Fibroblast of skin of abdomen (primary cell): ENCODE measurements at places on chromosomes 4 and X.
A peak's percentile ranks its signal among the peaks of the same experiment; 100 is the strongest.

GRCh38 chr4:87882321-87882720, 49.6 kb downstream of the MEPE start:
- peak; percentile 16 for DNase-seq

GRCh38 chrX:10548688-10549087, 71.7 kb downstream of the MID1 start:
- no peak for DNase-seq

DNA sequence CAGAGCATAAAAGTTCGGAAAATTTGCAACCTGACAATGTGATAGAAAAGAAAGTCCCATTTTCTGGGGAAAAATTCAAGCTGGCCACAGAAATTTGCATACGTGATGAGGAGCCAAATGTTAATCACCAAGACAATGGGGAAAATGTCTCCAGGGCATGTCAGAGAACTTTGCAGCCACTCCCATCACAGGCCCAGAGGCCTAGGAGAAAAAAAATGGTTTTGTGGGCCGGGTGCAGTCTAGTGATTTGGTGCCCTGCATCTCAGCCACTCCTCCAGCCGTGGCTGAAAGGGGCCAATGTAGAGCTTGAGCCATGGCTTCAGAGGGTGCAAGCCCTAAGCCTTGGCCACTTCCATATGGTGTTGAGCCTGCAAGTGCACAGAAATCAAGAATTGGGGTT, 71.2 kb downstream of the CHRNA9 start:
- DNase-seq, result no peak

DNA sequence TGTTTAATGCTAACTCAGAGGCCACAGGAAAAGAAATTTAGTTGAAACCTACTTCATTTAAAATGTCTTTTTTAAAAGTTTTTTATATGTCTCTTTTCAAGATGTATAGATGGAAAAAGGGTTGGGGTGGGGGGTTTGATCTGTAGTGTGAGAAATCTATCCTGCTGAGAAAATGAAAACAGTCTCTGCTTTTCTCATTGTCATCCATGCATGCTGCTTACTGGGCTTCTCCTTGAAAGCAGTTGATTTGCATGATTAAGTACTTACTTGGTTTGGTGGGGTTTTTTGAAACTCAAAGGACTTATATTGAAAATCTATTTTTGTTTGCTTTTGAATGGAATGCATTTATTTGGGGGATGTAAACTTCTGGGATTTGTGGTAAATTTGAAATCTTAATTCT, 313.6 kb upstream of the DKK2 start:
- DNase-seq, result no peak

DNA sequence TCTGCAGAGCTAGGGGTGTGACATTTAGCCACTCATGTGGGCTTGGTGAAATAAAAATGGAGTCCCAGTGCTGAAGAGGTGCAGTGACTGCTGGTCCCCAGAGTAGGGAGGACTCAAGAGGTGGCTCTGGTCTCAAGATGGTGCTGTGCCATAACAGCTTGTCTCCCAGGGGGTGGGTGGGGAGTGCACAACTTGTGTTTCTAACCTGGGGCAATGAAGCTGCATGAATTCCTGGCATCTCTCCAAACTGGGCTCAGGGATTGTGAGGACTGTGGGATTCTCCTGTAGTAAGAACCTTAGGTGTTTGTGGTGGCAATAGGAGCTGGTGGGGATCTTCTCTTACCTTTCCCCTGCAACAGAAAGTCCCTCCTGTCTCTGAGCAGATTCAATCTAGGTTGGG, 278.9 kb upstream of the SFRP2 start:
- DNase-seq, result no peak

GRCh38 chrX:77639820-77640219, 146.2 kb downstream of the ATRX start:
- DNase-seq, result no peak

DNA sequence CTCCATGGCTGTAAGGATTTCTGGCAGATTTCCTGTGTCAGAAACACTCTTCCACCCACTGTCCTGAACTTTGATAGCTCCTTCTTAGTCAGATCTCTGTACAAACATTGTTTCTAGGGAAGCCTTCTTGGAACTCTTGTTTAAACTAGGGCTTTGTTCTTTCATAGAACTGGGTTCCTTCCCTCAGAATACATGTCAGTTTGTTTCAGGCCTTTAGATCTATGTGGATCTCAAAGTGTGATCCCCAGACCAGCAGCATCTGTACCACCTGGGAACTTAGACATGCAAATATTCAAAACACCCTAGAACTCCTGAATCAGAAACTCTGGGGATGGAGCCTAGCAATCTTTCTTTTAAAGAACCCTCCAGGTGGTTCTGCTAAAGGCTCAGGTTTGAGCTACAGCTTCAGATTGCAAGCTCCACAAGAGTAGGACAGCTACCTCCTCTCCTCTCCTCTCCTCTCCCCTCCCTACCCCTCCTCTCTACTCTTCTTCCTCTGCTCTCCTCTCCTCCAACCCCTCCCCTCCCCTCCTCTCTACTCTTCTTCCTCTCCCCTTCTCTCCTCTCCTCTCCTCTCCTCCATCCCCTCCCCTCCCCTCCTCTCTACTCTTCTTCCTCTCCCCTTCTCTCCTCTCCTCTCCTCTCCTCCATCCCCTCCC, 12.7 kb downstream of the RASSF6 start:
- DNase-seq, result no peak

DNA sequence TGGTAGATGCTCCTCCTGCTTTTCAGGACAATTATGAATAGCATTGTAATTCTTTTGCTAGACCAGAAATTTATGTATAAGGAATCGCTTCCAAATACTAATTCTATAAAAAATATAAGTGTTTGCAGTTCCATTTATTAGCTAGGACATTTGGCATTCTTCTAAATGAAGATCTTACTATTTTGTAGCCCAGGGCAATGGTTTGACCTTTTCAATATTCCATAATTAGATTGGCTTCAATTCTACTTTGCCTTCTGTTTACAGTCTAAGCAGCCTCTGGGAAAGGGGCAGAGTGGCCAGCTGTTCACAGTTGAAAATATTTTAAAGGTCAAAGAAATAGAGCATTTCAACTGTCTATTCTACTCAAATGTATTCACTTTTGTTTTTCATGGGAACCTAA, 912.1 kb upstream of the GRIA3 start:
- DNase-seq, result no peak

DNA sequence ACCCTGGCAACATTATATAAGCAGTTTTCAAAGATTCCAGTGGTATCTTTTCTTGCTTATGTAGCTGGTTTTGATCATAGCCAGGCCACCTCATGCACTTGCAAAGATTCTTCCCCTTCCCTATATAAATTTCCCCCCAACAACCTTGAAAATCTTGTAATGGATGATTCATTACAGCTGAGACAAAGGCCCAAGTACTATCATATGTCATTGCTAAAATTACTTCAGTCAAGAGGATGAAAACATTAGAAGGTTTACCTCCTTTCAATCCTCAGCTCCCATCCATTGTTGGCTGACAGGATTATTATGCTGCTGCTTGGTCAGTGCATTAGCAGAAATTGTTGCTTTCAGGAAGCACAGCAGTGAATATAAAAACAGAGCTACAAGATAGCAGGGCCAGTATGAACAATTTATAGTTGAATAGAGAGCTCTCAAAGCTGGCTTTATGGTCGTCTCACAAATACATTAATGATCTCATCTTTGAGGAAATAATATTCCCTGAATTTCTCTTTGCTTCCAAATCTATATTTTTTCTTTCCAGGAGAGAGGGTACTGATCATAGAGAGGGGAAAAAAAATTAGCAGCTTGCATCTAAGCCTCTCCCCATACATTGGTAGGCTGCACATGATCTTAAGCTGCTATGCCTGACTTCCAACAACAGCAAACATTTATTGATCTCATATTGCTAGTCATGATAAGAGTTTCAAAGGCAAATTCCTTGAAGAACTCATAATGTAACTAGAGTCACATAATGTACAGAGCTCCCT, 7.7 kb upstream of the ARHGEF38 start:
- peak; percentile 5 for DNase-seq

DNA sequence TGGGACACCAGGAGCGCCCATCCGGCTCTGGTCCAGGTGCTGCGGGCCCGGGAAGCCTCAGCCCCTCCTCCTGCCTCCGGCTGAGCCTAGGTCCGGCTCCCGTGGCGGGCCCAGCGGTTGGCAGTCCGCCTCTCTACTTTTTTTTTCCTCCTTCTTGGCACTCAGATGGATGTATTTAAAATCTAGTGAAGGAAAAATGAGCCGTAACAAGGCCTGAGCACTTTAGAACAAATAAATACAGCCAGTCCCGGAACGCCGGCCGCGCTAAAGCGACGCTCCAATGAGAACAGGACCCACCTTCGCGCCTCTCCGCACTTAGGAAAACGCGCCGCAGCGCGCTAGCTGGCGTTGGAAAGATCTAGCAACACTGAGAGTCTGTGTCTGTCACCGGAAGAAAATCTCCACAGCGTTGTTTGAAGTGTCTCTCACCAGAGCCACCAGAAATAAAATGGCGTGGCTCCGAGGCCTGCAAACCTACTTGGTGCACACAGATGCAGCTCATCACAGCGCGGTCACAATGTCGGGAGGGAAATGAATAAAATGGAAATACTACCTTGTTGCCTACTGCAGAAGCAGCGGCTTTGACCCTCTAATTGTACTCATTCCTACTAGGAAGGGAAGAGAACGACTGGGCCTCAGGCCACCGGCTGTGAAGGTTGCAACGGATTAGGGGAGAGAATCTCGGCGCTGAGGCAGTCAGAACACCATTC, 4.7 kb downstream of the NEUROG2 start:
- DNase-seq, result no peak

DNA sequence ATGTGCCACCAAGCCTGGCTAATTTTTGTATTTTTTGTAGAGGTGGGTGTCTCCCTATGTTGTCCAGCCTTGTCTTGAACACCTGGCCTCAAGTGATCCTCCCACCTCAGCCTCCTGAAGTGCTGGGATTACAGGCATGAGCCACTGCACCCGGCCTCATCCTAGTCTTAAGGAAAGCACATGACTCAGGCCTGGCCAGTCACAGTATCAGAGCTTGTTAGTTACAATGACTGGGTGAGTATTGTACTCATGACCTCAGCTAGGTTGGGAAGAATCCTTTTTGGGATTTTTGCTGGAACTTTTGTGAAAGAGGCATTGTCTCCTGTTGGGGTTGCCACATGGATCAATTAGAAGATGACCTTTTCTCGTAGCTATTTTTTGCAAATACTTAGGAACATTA, 292.8 kb downstream of the RAPGEF2 start:
- no peak for DNase-seq

GRCh38 chr4:183959319-183960045, 54.4 kb downstream of the STOX2 start:
- DNase-seq, result no peak

GRCh38 chr4:68871809-68872642, 56.2 kb downstream of the UGT2B10 start:
- no peak for DNase-seq

- DNase-seq, result no peak
Observed at GRCh38 chr4:113901994-113902787, 77.3 kb downstream of the ARSJ start.

GRCh38 chr4:126241634-126242033, 926.9 kb downstream of the FAT4 start:
- peak; percentile 77 for DNase-seq

DNA sequence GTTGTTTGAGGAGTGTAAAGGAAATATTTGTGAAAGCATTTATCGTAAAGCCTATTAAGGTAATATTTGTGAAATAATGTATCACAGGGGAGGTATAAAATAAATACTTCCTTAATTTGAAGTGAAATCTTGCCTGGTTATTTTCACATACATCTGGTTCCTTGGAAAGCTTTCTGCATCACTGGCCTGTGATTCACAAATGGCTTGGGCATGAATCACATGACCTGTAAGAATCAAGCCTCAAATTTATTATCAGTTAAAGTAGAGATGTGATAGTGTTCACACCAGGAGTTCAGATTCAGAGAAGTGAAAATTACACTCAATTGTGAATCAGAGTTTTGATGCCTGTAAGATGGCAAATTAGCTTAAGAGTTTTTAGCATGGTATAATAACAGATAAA, 1911.4 kb downstream of the STIM2 start:
- peak; percentile 67 for DNase-seq

DNA sequence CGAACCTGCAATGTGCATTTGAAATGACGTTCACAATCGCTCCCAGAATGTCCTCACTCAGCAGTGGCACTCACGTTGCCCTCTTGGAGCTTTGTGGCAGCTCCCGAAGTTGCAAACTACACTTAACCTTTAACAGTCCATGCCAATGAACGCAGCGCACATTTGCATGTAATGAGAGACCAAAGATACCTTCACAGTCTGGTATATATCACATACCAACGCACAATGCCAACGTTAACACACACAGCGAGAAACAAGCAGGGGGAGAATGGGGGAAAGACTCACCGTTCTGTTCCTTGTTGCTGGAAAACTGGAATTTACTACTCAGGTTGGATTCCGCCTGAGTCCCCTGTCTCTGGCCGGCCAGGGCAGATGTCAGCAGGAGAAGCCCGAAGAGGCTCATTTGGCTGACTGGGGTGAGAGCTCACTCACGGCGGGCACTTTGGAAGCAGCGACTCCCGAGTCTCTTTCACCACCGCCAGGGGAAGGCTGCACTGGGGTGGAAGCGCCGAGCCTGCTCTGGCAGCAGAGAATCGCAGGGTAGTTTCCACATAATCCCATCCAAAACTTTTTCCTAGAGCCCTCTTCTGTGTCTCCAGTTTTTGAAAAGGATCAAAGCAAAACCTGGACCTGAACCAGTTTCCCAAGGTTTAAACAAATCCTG, 966 bp downstream of the PDGFC start:
- DNase-seq, result peak; percentile 73

- peak; percentile 14 for DNase-seq
Observed at GRCh38 chrX:29090811-29091210, 503.6 kb downstream of the IL1RAPL1 start.

DNA sequence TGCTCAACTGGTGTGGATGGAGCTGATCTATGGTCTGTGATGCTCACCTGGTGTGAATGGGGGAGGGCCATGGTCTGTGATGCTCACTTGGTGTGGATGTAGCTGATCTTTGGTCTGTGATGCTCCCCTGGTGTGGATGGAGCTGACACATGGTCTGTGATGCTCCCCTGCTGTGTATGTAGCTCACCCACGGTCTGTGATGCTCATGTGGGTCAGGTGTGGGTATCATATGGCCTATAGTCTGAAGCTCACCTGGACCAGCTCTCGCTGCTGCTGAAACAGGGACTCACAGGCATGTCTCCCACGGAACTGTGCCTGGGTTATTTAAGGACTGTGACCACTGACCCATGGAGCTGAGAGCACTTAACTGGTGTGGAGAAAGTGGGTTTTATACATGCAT, 109.7 kb downstream of the CRLF2 start:
- no peak for DNase-seq

GRCh38 chr4:94500685-94501084, 48.9 kb downstream of the PDLIM5 start:
- DNase-seq, result no peak

- peak; percentile 41 for DNase-seq
Observed at GRCh38 chr4:40251366-40251765, 54.5 kb downstream of the RHOH start.

DNA sequence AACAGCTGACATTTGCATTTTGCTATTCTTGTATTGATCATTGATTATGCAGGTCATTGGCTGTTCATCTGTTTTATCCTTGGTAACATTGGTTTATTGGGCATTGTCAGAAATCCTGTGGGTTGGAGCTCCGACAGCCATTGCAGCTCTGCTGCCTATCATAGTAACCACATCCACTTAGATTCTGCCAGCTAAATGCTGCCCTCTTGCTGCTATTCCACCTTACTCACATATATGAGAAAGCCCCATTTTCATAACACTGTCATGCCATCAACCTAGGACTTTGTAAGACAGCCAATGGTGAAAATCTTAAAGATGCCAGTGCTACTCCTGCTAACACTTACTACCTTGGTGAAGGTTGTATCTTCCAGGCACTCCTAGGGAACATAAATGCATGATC, 187.3 kb upstream of the CXCL13 start:
- no peak for DNase-seq
